ENCODE measurements at places on chromosomes 6 and 20.
A peak's percentile ranks its signal among the peaks of the same experiment; 100 is the strongest.

- peak; percentile 81 for DNase-seq
Observed at GRCh38 chr6:22145823-22146677, 150.8 kb downstream of the PRL start.

GRCh38 chr6:111597291-111598086 lies 8.2 kb downstream of the TRAF3IP2 start:
- no peak for DNase-seq

- no peak for DNase-seq
Observed at GRCh38 chr20:5557123-5557522, 193.1 kb upstream of the SHLD1 start.

DNA sequence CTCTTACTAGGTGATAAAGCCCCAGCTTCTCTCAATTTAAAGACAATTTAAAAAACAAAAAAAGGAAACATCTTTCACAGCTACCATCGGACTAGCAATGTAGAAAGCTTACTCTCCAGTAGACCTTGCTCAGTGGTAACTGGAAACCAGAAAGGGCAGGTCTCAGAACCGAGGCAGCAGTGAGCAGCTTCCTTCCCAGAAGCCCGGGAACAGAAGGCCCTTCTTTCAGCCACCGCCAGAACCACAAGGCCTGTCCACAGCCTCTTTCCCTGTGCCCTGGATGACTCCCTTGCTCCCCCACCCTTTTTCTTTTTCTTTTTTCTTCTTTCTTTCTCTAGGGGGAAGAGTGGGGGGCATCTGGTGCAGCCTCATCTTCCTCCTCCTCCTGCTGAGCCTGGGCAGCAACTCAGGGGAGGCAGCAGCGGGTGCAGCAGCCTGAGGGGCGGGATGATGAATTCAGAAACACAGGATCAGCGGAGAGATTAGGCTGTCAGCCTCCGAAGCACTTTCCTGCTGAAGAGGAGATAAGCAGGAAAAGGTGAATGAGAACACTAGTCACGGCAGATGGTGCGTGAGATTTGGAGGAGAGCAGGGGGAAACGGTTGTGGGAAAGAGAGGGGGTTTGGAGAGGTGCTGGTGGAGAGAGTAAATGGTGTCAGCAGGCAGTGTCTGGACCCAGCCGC lies 158.5 kb downstream of the ID4 start:
- no peak for DNase-seq

- no peak for DNase-seq
Observed at GRCh38 chr6:13272131-13273046, 55.9 kb downstream of the TBC1D7 start.

GRCh38 chr20:34522969-34523871 lies 7.0 kb downstream of the DYNLRB1 start:
- DNase-seq = no peak

GRCh38 chr6:54071821-54072340 lies 39.4 kb upstream of the MLIP start:
- DNase-seq = no peak

DNA sequence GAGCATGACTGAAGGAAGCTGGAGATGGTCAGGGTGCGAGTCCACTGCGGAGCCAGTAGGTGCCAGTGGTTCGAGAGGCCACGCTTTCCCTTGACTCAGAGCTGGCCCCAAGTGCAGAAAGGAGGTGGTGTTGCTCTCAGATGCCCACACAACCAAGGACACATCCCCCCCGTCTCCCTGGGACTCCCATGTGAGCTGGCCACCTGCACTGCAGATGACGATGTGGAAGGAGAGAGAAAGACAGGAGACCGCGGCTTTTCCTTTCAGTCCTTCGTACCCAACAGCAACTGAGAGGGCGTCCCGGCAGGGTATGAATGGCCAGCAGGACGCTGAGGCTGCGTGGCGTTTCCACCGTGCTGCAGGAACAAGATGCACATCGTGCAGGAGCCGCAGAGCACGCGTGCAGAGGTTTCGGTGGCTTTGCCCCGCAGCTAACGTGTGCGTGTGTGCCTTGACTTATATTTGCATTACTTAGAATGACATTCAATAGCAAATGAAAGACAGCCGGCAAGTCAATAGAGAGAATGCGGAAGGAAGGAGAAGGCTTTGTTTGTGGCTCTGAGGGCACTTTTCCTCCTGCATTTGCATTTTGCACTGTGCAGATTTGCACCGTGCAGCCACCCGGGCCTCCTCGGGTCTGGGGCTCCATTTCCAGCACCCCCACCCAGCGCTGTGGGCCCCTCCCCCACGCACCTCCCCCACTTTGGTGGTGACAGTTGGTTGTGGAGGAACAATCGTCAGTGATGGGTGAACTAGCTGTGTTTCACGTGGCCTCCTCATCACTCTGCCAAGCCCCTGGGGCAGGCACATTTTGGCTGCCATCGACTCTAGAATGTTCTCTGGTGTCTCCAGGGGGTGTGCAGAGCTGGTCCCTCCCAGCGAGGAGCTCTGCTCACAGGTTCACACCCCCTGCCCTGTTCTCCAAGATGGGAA lies 26.4 kb upstream of the BHLHE23 start:
- no peak for DNase-seq

DNA sequence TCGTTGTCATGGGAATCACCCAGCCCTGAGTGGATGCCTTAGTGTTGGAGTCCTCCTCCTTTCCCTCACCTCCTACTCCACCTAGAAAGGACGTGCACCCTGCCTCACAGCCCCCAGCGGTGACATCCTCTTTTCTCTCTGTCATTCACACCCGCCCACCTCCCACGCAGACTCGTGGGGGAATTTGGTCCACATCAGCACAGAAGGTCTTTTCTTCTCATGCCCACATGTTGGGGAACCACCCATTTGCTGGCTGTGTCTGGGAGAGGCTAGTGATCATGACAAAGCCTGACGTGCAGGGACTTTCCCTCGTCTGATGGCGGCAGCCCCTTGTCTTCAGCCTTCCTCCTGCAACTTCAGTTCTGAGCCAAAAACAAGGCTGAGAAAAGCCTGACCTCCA lies 96.0 kb upstream of the CNKSR3 start:
- DNase-seq = no peak

GRCh38 chr20:61299618-61300017 lies 47.6 kb downstream of the CDH4 start:
- no peak for DNase-seq

- no peak for DNase-seq
Observed at GRCh38 chr6:110620065-110620464, 143.7 kb upstream of the SLC22A16 start.
